ENCODE measurements at places on chromosomes 11 and 22.

DNA sequence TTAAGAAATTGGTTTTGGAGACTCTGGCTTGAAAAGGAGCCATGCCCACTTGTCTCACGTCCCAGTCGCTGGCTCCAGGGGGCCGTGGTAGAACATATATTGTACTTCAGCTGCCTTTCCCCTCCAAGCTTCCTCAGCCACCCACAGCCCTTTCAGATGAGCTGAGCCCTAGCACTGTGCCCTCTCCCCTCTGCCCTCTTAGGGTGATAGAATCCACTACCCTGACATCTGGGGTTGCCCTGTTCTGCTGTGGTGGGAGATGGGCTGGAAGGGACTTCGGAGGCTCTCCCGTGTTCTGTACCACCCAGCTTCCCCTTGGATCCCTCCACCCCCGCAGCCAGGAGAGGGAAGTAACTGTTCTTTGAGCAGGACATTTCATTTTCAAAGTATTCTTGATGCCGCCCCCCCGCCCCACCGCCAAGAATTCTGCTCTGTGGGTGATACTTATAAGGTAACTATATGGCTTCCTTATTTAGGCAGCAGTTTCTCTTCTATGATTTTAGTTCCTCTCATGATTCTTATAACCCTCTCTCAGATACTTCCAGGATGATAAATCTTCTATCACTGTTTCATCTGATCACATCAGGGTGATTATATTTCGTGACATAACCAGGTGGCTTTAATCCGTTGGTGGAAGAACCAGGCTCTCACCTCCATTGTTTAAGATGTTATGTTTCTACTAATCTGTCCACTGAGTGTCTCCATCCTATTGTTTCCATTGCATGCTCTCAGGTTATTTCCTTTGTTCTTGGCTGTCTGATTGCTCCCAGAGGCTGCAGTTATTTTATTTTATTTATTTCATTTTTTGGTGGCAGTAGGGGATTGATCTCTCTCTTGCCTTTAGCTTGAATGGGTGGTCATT is 24.1 kb downstream of the ZBTB16 start:
- DNase-seq, result no peak

GRCh38 chr11:73143126-73143838 is 1.2 kb upstream of the FCHSD2 start:
- DNase-seq, result peak; percentile 54

GRCh38 chr11:93766504-93766903 is 17.6 kb upstream of the MED17 start:
- DNase-seq, result no peak

- peak; percentile 8 for DNase-seq
Observed at GRCh38 chr11:133945087-133945974, 11.4 kb downstream of the IGSF9B start.

GRCh38 chr11:128551058-128551457 is 36.3 kb downstream of the ETS1 start:
- no peak for DNase-seq

- DNase-seq, result peak; percentile 61
Observed at GRCh38 chr22:42172773-42173172, 42.2 kb upstream of the CYP2D6 start.

- no peak for DNase-seq
Observed at GRCh38 chr11:91686281-91686680, 538.3 kb upstream of the FAT3 start.

GRCh38 chr11:76073724-76074123 is 132.6 kb downstream of the WNT11 start:
- peak; percentile 82 for DNase-seq

GRCh38 chr11:121557348-121557747 is 104.6 kb upstream of the SORL1-AS1 start:
- DNase-seq, result no peak

DNA sequence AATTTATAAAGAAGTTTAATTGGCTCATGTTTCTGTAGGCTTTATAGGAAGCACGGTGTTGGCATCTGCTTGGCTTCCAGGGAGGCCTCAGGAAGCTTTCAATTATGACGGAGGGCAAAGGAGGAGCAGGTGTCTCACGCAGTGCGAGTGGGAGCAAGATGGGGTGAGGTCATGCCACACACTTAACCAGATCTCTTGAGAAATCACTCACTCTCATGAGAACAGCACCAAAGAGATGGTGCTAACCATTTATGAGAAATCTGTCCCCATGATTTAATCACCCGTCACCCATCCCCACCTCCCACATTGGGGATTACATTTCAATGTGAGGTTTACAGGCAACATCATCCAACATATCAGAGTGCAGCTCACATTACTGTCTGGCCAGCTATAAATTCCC is 103.5 kb downstream of the ARHGAP8 start:
- no peak for DNase-seq

- DNase-seq, result peak; percentile 50
Observed at GRCh38 chr11:86537541-86538222, 134.7 kb downstream of the ME3 start.

DNA sequence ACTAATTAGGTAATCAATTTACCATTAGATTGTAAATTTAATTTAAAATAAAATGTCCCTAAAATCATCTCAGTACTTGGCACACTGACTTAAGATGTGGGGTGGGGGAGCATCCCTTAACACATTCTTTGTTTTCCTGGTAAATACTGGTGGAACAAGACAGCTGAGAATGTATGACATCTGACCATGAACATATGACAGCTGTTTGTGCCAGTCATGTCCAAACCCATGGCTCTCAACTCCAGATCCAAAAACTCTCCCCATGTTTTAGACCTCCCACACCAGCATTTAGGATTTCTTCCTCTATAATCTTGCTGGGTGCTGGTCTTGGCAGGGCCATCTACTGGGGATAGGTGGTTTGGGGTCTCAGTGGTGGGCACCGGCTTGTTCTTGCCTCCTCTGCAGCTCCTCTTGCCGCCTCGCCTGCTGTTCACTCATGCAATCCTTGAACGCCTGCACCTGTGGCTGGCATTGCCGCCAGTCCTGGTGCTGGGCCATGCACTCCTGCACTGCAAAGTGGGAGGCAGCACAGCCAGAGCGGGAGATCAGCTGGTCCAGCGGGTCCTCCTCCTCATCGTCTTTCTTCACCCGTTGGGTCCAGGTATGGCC is 3.8 kb downstream of the COA4 start:
- no peak for DNase-seq

- peak; percentile 23 for DNase-seq
Observed at GRCh38 chr11:2777386-2777785, 77.6 kb upstream of the KCNQ1OT1 start.

GRCh38 chr11:124483422-124483821 is 37.9 kb upstream of the OR8B8 start:
- no peak for DNase-seq
